ENCODE measurements at places on chromosomes 12 and 14. TPM values are rescaled to one million over a fixed set of nuclear protein-coding genes. Genes with fewer than 3 reads are reported as not detected.

CFAP251 gene
- 2.9 TPM for total RNA-seq

GRCh38 chr12:28234444-28234843 lies 44.2 kb downstream of the CCDC91 start:
- no peak for DNase-seq

CCDC38 gene
- total RNA-seq: not detected

GRCh38 chr12:17918013-17918412 lies 172.0 kb downstream of the RERGL start:
- no peak for DNase-seq

GRCh38 chr12:105445249-105445648 lies 114.8 kb downstream of the C12orf75 start:
- no peak for DNase-seq

PLEKHD1 gene
- total RNA-seq: 0.48 TPM

GRCh38 chr12:22899184-22899583 lies 274.2 kb downstream of the ETNK1 start:
- DNase-seq: no peak

- DNase-seq: no peak
These were observed 50.3 kb downstream of the BMAL2 start for GRCh38 chr12:27382924-27383323.

Data from H1 (cell line).